ENCODE measurements at places on chromosomes 16 and 17. TPM values are rescaled to one million over a fixed set of nuclear protein-coding genes. Genes with fewer than 3 reads are reported as not detected.

The KDM8 gene
- total RNA-seq = 5.1 TPM

- DNase-seq = no peak
Observed at GRCh38 chr17:68792042-68792685, 163.0 kb downstream of the ABCA8 start.

The GP1BA gene
- not detected for total RNA-seq

The EPX gene
- total RNA-seq = not detected

GRCh38 chr16:56607675-56608042, 725 bp upstream of the MT2A start:
- no peak for DNase-seq

DNA sequence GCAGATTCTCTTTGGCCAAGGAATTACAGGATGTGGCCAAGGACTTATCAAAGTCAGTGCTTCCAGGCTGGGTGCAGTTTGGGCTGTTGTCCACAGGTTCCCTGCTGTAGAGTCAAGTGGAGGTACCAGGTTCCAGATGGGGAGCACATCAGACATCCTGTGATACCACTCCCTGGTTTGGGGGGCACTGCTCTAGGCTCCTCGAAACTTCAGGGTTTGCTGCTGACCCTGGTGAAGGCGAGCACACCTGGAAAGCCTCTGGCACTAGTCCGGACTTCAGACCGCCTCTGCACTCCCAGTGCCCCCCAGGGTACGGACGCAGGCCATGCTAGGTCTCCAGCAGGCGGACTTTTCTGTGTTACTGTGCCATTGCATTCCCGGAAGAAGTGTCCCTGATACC, 10.7 kb downstream of the SLC47A1 start:
- DNase-seq = no peak

All from GM23338 (cell line).